Endothelial cell of umbilical vein (primary cell): ENCODE measurements at places on chromosomes 16 and 17. TPM values are rescaled to one million over a fixed set of nuclear protein-coding genes. Genes with fewer than 3 reads are reported as not detected.

- no peak for DNase-seq
Observed at GRCh38 chr17:80354336-80354735, 60.6 kb upstream of the ENDOV start.

BCAR1 gene
- polyA plus RNA-seq = 171 and 198 TPM in 2 replicates

DNA sequence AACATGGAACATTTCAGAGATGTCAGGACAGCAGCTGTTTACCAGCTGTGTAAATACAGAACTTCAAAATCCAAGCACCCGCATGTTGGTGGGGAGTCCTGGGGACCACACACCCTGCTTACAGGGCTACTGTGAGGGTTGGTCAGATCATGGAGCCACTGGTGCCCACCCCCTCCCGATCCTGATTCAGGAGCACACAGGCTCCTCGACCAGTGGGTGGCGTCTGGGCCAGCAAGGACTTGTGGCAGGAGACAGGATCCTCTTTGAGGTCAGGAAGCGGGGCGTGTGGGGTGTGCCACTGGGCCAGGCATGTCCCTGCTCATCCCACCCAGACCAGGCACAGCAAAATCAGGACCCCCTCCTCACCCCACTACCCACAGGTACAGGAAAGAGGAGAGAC is 83.6 kb downstream of the SDK2 start:
- DNase-seq = no peak

- DNase-seq = peak; percentile 22
Observed at GRCh38 chr17:77254951-77255825, 114.4 kb downstream of the SEC14L1 start.

DNA sequence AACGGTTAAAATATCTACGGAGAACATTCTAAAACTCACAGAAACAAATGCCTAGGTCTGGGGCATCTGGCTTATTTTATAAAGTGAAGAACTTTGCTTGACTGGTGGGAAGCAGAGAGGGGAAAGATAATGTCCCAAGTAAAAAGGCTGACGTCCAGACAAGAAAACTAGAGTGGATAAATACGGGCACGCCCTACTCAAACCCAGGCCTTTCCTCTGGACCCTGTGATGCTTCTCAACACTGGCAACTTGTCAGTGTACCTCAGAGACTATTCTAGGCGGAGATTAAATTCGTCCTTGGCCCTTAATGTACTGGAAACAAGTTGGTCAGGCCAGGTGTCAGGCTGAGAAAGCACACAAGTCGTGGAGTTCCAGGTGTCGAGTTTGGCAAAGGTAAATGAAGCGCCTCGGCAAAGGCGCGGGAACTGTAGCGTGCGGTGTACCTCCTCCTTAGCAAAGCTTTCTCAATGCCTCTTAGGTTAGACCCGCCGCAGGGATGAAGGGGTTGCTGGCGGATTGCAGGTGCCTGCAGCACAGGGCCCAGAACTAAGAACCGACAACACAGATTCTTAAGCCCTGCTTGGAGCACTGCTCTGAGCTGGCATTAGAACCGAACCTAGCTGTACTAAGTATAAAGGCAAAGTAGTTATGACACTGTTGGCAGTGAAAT is 668 bp upstream of the UNK start:
- no peak for DNase-seq

STAC2 gene
- polyA plus RNA-seq = not detected in 2 replicates

DNA sequence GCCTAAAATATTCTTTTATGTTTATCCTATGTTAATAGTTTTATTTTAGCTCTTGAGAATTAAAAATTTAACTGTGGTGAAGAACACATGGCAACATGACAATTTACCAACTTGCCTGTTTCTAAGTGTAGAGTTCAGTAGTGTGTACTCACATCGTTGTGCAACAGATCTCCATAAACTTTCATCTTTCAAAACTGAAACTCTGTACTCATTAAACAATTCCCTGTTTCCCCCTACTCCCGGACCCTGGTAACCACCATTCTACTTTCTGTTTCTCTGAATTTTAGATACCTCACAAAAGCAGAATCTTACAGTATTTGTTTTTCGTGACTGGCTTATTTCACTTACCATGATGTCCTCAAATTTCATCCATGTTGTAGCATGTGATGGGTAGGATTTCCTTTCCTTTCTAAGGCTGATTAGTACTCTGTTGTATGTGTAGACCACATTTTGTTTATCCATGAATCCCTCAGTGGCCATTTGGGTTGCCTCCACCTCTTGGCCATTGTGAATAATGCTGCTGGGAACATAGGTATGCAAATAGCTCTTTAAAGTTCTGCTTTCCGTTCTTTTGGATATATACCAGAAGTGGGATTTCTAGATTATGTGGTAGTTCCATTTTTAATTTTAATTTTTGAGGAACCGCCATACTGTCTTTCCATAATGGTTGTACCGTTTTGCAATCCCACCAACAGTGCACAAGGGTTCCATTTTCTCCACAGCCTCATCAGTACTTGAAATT is 17.4 kb downstream of the IST1 start:
- DNase-seq = no peak

DNA sequence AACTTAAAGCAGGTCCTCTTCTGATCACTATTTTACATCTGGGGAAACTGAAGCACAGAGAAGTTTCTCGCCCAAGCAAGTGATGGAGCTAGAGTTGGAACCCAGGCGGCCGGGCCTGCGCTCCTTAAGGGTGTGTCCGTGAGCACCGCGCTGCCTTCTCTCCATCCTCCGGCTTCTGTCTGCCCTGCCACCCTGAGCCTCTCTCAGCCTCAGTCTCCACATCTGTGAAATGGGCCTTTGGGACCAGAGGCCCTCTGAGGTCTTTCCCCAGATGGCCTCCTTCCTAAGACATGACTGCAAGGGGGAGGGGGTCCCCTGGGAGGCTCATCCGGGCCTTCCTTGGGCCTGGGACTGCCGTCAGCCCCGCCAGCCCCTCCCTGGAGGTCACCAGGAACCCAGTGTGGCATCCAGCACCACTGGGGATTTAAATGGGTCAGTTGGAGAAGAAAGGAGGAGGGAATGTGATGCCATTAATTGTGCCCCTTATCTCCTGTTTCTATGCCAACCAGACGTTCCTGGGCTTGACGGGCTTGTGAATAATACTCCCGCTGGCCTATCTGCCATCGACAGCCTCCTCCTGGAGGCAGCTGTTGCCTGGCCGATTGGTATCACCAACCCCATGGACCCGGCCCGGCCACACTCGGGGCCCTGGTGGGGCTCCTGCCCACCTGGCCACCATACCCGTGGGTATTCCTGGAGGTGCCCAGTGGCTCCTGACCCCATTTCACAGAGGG is 5.1 kb downstream of the ZFPM1 start:
- no peak for DNase-seq

DNA sequence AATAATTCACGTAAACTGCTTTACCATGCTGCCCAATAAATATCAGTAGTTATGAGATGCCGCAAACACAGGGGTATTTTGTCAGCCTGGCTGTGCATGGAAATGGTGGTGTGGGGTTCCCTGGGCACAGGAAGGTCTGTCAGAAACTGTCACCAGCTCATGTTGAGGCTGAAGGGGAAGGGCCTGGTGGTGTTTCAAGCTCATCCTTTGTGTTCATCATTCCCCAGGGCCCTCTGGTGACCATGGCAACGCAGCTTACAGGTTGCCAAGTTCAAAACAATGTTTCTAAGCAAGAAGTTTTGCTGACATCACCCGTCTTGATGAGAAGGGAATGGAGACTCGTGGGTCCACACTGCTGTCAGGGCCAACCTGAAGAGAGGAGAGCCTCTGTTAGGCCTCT is 348.9 kb upstream of the C16orf82 start:
- no peak for DNase-seq

- DNase-seq = no peak
Observed at GRCh38 chr17:68196394-68197090, 51.3 kb upstream of the AMZ2 start.

DNA sequence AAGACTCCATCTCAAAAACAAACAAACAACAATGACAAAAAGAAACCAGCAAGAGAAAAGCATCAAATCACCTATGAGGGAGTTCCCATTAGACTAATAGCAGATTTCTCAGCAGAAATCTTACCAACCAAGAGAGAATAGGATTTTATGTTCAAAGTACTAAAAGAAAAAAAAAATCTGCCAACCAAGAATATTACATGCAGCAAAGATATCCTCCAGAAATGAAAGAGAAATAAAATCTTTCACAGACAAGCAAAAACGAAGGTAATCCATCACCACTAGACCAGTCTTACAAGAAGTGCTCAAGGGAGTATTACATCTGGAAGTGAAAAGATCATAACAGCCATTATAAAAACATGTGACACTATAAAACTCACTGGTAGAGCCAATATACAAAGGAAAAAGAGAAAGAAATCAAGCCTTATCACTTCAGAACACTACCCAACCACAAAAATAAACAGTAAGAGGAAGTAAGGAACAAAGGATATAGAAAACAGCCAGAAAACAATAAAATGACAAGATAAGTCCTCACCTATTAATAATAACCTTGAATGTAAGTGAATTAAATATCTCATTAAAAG is 66.3 kb downstream of the STX8 start:
- DNase-seq = peak; percentile 21

HNF1B gene
- not detected in 2 replicates for polyA plus RNA-seq

DOK4 gene
- 22.5 and 23.4 TPM in 2 replicates for polyA plus RNA-seq

GRCh38 chr17:15409721-15410250 is 57.6 kb downstream of the CDRT4 start:
- no peak for DNase-seq

- no peak for DNase-seq
Observed at GRCh38 chr16:11194913-11195312, 61.1 kb downstream of the SOCS1 start.

CHAD gene
- not detected in 2 replicates for polyA plus RNA-seq

DNA sequence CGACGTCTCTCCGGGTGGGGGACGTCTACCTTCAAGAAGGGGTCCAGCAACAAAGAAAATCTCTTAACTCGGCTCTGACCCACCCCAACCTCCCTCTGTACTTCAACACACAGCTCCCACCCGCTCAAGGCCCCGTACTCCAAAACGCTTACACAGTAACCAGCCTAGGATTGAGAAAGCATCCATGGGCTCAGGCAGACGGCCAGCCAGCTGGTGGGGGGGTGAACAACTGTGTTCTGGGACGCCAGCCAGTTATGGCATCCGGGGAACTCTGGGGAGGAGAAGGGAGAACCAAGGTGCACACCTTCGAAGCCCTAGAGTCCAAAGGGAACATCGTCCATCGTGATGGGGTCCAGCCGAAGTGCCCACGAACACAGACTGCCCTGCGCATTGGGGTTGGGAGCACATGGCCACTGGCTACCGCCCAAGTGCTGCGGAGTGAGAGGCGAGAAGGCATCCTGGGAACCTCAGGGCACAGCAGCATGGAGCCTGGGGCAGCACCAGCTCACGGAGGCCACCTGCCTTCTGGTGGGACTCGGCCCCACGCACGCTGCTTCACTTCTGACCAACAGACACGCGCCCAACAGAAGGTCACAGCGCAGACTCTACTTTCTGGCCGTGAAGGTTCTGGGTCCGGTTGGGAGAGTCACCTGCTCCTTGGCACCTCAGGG is 14.3 kb downstream of the SLC16A3 start:
- DNase-seq = no peak

UMOD gene
- polyA plus RNA-seq = not detected in 2 replicates

TP53TG3 gene
- not detected in 2 replicates for polyA plus RNA-seq

- no peak for DNase-seq
Observed at GRCh38 chr16:30446203-30446595, 525 bp upstream of the SEPHS2 start.

DNA sequence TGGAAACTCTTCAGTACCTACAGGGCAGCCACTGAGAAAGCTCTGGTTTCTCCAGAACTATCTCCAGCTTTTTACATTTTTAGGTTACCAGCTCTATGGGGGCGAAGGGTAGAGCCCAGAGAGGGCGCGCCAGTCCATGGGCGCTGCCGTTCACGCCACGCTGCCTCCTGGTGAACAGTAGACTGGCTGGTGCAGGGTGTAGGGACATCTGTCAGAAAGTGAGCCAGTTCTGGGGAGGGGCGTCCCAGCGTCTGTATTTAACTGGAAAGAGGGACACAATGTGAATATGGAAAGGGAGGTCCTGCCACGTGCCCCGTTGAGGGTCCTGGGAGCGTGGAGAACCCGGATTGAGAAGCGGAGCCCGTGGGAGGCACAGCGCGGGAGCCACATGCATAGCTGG is 16.4 kb upstream of the CLEC18A start:
- DNase-seq = no peak

CFAP52 gene
- not detected in 2 replicates for polyA plus RNA-seq

DNA sequence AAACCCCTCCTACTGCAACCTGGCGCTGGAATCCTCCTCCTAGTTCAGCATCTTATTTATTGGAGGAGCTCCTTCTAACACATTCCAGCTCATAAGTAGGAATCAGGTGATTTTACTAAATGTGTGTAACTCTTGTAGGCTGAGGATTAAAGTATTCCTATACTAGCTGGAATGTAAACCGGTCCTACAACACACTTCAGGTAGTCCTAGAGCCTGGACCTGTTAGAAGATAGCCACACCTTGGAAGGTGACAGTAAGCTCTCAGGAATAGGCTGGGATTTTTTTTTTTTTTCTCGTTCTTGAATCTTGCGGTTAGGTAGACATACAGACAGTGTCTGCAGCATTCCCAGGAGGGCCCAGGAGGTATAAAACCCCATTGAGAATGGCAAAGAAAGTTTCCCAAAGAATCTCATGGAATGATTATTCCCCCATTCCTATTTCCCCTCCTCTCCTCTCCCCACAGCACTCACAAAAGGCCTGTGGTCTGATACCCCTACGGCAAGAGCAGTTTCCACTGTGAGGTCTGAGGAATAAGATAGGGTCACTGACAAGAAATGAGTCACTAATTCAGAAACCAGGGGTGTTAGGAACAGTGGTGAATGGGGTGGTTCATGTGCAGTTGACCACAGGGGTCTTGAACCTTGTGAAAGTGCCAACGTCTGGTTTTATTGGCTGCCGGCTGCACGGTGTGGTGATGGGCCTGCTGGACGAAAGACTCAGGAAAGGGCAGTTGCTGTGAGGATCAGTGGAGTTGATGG is 267.1 kb downstream of the UTP18 start:
- no peak for DNase-seq

- DNase-seq = no peak
Observed at GRCh38 chr17:42097691-42098631, at the start of gene ZNF385C. Gene ZNF385C (minus strand): TSS chr17:42098473. CDS start chr17:42063056, 35,417 bp downstream.

DNA sequence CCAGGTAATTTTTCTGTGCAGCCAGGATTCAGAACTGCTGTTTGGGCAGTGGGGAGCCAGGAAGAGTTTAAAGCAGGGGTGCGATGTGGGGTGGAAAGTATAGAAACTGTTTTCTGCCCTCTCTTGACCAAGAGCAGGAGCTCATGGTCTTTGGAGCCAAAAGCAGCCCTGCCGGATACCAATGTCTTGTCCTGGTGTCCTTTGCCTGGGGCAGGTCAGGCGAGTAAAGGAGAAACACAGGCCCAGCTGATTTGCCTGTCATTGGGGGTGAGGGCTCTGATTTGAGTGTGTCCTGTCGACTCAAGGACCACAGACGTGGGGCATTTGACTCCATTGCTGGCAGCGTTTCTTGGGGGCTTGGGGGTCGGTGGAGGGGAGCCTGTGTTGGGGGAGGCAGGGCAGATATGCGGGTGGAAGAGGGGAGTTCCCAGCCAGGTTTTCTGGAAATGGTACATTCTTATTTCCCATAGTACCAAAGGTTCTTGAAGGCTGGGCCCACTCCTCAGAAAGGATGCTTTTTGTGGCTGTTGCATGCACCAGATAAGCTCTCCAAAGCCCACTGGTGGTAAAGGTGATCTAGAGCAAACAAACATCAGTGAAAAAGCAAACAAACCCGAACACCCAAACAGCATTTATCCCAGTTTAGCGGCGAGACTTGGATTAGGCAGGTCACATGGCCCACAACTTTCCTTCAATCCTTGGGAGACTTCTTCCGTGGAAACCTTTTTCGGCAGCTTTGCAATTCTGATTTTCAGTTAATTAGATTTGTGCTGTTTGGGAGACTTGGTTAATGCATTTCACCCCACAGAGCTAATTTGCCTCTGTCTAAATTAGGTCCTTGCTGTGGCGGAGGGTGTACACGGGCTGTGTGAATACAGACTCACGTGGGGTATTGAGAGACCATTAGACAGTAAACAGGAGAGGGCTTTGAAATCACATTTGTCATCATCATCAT is 59.0 kb downstream of the MSI2 start:
- DNase-seq = no peak
